ENCODE measurements at places on chromosomes 1 and 21.
A peak's percentile ranks its signal among the peaks of the same experiment; 100 is the strongest.

DNA sequence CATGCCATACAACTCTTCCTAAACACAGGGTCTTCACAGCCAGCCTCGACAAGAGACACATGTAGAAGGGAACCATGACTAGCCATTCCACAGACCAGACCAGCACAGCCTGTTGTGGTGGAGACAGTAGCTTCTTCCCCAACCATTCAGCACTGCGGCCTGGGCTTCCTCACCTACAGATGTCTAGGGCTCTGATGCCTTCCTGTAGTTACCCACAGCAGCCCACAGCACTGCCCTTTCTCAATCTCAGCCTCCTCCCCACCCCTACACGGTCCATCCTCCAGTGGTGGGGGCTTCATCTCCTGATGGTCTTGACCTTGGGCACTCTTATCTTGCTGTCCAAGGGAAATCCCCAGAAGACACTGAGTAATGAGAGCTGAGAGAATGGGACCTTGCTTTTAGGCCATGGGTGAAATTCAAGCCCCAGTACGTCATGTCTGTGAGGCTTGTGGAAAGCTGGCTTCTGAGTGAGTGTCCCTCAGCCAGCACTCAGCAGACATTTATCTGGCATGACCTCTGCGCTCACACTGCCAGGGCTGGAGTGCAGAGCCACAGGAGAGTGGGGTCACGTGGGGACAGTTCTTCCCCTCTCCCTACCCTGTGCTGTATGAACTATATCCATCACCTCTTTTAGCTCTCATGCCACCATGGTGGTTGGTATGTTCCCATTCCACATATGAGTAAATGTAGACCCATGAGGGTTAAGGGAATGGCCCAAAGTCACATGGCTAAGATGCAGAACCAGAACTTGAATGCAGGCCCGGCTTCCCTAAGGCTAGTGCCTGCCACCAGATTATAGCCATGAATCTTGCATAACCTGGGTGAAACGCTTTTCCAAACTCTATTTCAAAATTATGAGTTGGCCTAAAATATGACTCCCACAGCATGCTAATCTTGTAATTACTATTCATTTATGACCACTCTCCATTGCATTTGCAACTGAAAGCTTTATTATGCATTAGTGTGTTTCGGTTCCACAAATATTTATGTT is 104.7 kb downstream of the HIVEP3 start:
- no peak for DNase-seq

DNA sequence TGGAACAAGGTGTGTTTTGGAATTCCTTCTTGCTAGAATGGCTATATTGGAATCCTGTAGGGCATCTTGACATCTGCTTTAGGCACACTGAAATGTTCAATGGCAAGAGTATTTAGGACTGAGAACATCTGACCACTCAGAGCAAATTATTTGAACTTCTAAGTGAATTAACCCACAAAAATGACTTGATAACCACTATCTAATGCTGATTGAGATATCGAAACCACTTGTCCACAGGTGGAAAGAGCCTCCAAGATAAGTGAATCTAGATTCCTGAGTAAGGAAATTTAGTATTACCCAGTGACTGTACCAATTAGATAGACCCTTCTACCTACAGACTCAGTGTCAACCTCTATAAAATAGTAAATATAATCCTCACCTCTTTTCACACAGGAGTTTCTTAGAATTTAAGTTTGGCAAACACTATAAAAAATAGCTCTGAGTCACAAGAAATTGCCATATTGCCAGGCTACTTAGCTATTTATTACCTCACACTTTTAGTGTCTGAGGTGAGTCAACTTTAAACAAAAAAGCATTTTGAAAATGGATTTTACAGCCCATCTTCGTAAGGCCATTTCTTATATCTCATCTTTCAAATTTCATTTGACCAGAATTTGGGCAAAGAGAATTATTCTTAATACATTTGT is 421.8 kb downstream of the PTBP2 start:
- DNase-seq, result no peak

DNA sequence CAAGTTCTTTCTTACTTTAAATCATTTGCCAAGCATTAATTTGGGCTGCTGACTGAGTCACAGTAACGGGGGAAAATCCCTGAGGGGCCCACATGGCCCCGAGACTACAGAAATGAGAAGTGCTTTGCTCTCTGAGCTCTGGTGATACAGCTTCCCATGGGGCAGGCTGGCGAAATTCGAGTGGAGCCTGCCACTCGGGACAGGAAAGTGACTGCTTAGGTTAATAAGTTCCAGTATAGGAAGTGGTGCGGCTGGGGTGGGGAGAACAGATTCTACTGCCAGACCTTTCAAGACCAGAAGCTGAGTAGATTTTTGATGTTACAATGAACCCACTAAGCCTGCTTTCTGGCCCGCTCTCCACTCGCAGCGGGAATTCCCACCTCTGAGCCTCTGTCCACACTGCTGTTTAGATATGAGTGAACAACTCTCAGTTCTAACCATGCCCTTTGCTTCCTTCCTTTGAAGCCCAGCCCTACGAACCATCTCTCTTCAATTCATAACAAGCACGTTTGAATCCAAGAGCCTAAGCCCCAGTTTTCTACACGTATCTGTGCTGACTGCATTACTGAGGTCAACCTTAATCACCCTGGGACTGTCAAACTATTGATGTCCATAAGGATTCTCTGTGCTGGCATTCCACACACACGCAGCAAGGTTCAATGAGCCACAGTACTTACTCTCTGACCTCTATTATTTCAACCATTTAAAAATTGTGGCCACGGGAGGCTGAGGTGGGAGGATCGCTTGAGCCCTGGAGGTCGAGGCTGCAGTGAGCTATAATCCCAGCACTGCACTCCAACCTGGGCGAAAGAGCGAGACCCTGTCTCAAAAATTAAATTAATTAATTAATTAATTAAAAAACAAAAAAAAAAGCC is 9.6 kb downstream of the ZBTB17 start:
- DNase-seq, result no peak

DNA sequence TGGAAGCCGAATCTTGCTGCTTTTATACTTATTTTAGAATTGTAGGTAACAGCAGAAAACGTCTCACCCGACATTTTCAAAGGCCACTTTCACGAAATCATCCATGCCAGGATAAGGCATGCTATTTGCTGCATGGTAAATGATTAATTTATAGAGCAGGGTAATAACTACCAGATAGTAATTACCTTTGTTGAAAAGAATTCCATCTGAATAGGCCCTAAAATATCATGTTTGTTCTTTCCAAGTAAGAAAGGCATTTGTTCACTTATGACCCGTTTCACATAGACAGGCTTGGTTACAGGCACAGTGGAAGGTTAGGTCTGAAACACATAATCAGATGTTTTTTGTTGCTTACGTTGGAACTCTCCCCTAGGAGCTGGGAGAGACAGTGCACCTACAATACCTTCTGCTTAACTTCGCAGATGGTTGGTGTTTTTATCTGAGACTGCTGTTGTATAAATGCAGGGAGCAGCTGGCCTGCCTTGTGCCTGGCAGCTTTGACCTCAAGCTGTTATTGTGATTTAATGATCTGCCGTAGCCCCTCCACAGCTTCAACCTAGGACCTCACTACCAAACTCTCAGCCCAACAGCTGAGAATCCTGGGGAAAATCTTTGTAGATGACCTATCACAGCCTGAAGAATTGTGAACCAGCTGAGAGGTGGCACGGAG is 1.6 kb downstream of the SLC44A3 start:
- DNase-seq, result no peak

DNA sequence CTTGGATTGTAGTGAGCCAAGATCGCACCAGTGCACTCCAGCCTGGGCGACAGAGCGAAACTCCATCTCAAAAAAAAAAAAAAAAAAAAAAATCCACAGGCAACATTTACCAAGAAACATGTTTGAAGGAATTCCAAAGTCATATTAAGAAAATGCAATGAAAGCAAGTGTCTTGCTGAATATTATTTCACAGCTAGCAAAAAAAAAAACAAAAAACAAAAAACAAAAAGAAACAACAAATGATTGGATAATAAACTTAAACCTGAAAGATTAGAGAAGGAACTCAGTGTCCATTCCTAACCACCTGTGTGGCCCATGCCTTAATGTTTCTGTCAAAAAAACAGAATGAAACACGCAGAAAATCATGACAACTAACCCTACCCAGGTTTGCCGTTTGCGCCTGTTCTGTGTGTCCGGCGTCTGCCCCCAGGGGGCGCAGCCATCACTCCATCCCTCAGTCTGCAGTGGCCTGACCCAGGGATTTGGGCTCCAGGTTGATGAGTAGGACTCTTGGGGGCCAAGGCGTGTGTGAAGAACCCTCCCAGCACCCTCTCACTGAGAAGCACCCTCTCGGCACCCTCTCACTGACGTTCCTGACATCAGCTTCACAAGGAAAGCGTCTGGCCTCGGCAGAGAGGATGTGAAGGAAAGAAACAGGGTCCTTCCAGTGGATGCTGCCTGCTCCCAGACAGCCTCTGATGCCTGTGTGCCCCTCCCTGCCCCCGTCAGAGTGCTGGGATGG is 19.2 kb upstream of the PTTG1IP start:
- DNase-seq, result no peak

GRCh38 chr1:167065471-167065870 is 24.7 kb downstream of the GPA33 start:
- no peak for DNase-seq

- no peak for DNase-seq
These were observed 163.9 kb downstream of the LRRC40 start for GRCh38 chr1:70041317-70042045.

DNA sequence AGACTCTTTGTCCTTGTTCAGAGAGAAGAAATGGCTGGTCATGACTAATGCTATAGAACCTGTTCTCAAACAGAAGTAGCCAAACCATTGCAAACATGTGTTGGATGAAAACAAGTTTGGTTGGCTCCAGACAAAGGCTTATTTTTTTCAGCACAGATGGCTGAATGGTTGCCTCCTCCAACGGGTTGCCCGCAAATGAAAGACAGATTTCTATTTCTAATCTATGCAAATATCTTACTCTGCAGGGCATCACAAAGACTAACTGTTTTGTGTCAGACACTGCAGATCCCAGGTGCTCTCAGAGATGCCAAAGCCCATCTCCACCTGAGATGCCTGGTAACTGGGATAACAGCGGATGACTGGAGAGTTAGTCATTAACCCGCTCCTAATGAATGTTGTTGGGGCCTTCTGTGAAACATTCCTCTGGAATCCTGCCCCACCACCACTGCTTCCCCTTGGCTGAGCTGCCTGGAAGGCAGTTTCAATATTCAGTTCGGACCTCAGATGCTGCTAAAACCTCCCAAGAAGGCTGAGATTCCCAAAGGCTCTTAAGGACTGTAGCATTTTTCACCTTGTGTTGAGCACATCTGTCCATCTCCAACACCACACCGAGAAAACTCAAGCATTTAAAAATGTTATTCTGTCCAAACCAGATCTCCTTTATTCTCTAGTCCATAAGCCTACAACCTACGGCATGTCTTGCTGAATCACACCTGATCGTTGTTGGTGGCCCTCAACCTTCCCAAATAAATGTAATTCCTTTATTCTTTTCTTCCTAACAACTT is 104.4 kb downstream of the PTPN14 start:
- DNase-seq, result peak; percentile 71

DNA sequence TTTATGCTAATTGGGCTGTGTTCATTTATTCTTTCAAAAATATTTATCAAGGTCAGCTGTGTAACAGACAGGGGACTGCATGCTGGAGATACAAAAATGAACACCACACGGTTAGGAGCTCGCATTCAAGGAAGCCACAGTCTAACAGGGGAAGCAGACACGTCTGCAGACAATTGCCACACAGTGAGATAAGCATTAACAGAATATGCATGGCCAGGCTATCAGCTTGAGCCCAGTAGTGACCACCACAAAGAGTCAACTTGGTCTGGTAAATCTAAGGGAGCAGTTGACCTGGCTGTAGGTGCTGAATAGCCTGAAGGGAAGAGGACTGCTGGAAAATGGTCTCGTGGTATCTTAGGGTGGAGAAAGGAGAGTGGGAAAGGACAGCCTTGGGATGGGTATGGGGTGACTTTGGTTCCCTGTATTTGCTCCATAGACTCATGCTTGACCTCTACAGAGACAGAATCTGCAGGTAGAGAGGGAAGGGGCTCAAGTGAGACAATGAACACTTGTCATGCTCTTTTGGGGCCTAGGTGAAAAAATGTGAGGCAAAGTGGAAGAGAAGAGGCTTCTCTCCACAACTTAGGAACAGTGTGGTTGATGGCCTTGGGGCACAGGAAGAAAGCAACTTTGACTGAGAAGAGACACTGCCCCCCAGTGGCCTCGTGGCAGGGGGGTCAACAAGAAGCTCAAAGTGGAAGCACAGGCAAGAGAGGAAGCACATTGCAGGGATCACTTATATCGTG is 7.6 kb upstream of the NPL start:
- no peak for DNase-seq

DNA sequence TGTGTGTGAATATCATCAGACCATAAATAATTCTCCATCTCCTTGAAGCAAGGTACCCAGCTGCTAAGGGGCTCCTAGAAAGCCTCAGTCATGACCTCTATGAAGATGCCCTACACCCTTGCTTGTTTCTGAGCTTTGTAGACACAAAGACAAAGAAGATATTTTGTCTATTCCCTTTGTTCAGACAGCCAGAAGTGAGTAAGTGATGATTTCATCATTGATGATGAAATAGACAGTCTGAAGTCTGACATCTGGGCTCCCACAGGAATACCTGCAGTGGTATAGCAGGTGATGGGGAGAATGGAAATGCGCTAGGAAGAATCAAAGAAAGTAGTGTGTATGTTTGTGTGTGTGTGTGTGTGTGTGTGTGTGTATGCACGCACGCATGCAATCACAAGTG is 82.2 kb upstream of the DPT start:
- no peak for DNase-seq

DNA sequence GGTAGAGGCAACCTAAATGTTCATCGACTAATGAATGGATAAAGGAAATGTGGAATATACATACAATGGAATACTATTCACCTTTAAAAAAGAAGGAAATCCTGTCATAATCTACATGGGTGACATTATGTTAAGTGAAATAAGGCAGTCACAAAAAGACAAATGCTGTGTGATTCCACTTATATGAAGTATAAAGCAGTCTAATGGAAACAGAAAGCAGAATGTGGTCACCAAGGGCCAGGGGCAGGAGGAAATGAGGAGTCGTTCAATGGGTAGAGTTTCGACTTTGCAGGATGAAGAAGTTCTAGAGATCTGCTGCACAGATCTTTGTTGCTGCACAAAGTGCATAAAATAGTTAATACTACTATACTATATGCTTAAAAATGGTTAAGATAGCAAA is 7.8 kb downstream of the DIPK1A start:
- no peak for DNase-seq

GRCh38 chr1:159921251-159921650 is 4.1 kb downstream of the TAGLN2 start:
- no peak for DNase-seq

GRCh38 chr1:116521186-116521585 is 49.6 kb downstream of the CD58 start:
- no peak for DNase-seq

GRCh38 chr1:182624577-182624976 is 20.4 kb upstream of the RGS16 start:
- DNase-seq, result no peak

DNA sequence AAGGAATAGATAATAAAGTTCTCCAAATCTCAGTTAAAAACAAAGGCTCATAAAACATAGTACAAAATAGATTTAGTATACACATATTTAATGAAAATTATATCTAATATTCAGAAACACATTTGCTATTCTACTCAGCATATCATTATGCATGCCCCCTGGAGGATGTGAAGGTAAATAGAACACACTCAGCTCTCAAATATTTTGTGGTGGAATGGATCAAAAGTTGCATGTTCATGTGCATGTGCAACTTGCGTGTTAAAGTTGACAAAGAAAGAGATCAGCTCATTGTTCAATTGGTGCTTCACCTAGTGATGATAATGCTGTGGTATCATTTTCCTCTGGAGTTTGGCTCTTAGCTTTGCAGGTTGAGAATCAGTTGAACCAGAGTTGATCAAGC is 4.9 kb upstream of the ZNF644 start:
- DNase-seq, result no peak

Measured in AG04450 (cell line).